ENCODE measurements at places on chromosomes 4 and X. TPM values are rescaled to one million over a fixed set of nuclear protein-coding genes. Genes with fewer than 3 reads are reported as not detected.

UGT2A2 gene
- not detected for total RNA-seq

PDGFRA gene
- total RNA-seq: not detected

FAM241A gene
- total RNA-seq: 2.3 TPM

SCRG1 gene
- not detected for total RNA-seq

POLN gene
- 5.5 TPM for total RNA-seq

RAB41 gene
- not detected for total RNA-seq

ETDB gene
- total RNA-seq: not detected

DIPK2B gene
- total RNA-seq: not detected

CCNB3 gene
- 0.49 TPM for total RNA-seq

CXorf65 gene
- 18.3 TPM for total RNA-seq

CBR4 gene
- 16.0 TPM for total RNA-seq

NAA11 gene
- not detected for total RNA-seq

POF1B gene
- not detected for total RNA-seq

CABS1 gene
- total RNA-seq: not detected

NXF2 gene
- not detected for total RNA-seq

PDZD4 gene
- 0.07 TPM for total RNA-seq

PTTG2 gene
- total RNA-seq: 0.56 TPM

RHOXF1 gene
- not detected for total RNA-seq

FAM133A gene
- total RNA-seq: not detected

MTNR1A gene
- not detected for total RNA-seq

FSTL5 gene
- not detected for total RNA-seq

LRIT3 gene
- total RNA-seq: not detected

PARM1 gene
- total RNA-seq: 0.09 TPM

SUPT20HL1 gene
- total RNA-seq: not detected

Data from activated CD8-positive, alpha-beta memory T cell treated with anti-CD3 and anti-CD28 coated beads, Interleukin-2, amount 10 ng/mL, durations not matched to agents 7 days and 5 days (primary cell).